ENCODE measurements at places on chromosomes 4 and X.

DNA sequence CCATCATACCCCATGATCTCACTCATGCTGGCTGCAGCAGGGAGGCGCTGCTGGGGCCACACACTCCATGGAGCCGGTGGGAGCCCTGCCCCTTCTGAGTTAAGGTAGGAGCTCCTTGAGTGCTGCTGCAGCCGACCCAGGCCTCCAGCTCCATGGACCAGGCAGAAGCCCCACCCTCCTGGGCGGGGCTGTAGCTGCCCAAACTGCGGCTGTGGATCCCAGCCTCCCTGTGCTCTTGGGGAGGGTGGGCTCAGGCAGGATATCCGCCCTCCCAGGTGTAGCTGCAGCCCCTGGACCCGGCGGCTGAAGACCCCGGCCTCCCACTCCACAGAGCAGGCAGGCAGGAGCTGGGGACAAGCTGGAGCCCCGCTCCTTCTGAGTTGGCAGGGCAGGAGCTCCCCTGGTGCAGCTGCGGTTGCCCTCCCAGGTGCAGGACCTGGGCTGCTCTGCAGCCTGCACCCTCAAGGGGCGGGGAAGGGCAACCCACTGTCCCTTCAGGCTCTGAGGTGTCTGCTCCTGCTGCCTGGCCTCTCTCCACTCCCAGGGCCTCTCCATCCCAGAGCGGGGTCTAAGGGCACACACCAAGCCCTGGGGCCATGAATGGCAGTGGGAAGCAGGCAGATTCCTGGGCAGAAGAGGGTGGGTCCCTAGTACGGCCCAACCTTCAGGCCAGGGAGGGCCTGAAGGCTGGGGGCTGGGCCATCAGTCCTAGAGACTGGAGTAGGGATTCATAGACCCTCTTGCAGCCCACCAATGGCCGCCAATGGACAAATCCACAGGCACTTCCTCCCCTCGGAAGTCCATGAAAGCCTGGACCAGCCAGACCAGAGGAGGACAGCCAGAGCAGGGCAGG lies 466.1 kb downstream of the DTHD1 start:
- no peak for DNase-seq

GRCh38 chr4:54318904-54319303 lies 89.8 kb downstream of the PDGFRA start:
- DNase-seq = peak; percentile 85

- DNase-seq = peak; percentile 48
Observed at GRCh38 chr4:57190601-57191481, 80.7 kb upstream of the IGFBP7 start.

DNA sequence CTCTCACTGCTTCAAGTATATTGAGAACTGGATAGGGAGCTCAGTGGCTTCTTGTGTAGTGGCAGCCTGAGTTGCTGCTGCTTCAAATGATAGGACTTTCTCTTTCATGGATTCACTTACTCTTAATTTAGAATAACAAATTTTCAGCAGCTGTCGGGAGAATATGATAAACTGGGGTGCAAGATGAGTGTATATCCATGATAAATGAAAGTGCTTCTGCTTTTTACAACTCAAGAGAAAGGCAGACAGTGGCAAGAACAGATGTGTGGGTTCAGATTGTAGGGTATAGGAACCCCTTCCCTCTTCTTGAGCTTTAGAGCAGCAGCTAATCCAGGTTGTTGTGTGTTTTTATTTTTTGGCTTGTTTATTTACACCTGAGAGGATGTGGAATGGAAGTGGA lies 1.0 kb downstream of the SH3BGRL start:
- DNase-seq = peak; percentile 17

DNA sequence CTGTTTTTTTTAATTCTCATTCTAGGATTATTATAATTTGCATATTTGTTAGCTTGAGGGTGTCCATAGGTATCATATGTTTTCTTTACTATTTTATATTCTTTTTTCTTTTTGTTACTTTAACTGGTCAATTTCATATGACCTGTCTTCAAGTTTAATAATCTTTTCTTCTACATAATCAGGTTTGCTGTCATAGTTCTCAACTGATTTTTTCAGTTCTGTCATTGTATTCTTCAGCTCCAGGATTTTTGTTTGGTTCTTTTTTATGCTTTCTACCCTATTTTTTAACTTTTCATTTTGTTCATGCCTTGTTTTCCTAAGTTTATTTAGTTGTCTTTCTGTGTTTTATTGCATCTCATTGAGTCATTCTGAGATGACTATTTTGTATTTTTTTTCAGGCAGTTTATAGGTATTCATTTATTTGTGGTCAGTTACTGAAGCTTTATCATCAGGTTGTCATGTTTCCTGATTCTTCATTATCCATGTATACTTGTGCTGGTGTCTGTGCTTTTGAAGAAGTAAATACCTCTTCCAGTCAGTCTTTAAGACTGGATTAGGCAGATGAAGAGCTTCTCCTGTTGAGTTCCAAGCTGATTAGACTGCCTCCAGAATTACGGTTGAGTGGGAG lies 220.3 kb upstream of the VEGFC start:
- no peak for DNase-seq

DNA sequence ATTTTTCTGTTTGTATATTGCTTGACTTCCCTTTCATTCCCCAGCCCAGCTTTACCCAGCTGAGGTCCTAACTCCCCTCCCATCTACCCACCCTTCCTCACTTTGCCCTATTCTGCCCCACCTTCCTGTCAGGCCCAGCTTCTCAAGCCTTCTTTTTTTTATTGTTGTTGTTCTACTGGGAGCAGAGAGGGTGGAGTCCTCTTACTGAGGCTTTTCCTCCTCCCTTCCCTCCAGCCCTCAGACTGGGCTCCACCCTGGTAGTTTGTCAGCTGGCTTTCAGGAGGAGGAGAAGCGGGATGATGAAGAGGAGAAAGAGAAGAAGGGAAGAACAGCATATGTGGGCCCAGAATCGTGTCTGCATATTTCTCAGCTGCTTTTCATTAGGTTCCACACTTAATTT lies 3.2 kb upstream of the KLF8 start:
- no peak for DNase-seq

DNA sequence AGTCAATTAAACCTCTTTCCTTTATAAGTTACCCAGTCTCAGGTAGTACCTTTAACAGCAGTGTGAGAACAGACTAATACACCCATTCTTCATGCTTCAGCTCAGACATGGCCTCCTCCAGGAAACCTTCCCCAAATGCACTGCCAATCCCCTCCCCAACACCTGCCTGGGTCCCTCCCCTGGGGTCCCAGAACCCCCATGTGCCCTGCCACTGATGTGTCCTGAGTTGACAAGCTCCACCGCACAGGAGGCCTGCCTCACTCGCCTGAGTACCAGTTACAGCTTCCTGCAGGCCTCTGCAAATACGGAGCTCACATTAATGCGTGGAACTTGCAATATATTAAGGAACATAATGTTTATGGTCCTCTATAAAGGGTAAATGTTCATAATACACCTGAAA lies 34.9 kb upstream of the CRMP1 start:
- DNase-seq = no peak

GRCh38 chr4:120452001-120452400 lies 385.4 kb upstream of the MAD2L1 start:
- no peak for DNase-seq

GRCh38 chr4:90375081-90375480 lies 247.9 kb downstream of the CCSER1 start:
- no peak for DNase-seq

DNA sequence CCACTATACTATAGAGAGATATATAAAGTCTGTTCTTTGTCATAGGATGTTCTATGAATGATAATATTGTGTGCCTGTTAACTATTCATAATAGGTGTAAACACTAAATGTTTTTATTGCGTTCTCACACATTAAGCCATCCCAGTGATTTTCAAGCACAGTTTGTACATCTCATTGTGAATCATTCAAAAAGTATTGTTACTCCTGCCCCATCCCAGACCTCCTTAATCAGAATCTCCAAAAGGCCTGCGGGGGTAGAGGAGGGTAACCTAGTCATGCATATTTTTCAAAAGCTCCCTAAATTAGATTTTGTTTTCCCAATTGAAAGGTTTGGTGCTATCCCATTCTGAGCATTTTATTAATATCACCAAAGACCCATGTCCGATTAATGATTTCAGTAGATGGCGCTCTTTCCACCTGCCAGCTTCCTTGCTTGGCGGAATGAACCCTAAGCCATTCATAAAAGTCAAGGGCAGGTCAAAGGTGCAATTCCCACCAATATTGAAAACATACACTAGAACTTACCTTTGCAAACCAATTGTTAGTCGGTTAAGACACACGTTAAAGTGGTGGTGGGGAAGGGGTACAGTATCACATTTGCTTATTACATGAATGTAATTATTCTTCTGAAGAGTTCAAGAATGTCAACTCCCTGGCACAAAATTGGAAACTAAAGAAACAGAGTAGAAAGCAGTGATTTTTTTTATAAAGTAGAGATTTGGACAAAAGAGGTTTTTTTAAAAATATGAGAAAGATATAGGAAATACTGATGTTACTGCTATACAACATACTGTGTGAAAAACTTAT lies 5.8 kb upstream of the TET2 start:
- no peak for DNase-seq

DNA sequence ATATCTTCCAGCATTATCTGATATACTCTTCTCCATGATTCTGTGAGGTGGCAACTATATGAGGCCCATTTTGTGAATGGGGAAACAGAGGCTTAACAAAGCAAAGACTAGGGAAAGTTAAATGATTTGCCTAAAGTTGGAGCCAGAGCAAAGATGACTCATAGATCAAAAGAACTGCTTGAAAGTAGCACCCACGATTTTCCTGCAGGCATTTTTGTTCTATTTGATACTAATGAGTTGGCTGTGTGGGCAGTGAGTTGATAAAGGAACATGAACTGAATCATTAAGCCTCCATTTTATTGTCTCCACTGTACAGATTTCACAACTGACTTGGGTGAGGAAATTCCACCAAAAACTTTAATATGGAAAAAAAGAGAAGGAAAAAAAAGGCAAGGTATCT lies 138.9 kb upstream of the IGFBP7 start:
- peak; percentile 1 for DNase-seq

GRCh38 chr4:5960252-5960880 lies 57.9 kb downstream of the C4orf50 start:
- DNase-seq = no peak

DNA sequence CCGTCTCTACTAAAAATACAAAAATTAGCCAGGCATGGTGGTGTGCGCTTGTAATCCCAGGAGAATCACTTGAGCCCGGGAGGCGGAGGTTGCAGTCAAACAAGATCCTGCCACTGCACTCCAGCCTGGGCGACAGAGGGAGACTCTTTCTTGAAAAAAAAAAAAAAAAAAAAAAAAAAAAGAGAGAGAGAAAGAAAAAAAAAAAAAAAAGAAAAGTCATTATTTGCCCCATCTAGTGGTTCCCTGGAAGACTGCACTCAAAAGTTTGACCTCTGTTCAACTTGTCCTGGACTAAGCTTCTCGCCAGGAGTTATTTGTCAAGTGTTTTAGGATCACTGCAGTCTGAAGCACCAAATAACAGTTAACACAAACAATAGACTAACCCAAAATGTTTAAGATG lies 45.3 kb upstream of the KCTD8 start:
- no peak for DNase-seq

GRCh38 chr4:3879681-3880614 lies 113.8 kb downstream of the ADRA2C start:
- DNase-seq = no peak

DNA sequence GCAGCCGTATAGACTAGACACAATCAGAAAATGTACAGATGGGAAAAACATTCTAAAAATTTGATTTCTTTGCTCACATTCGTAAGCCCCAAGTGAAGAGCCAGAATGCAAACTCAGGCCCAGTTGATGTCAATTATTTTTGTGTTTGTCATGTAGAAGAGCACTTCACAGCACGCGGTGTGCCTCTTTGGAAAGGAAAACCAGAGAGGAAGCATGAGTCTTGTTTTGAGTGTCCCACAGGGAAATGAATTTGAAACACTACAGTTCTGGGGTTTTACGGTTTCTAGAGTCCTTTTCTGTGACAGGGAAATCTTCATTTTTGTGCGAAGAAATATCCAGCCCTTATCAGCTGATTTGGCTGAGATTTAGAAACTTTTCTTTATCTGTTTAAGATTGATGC lies 554.6 kb upstream of the BOD1L1 start:
- DNase-seq = no peak

DNA sequence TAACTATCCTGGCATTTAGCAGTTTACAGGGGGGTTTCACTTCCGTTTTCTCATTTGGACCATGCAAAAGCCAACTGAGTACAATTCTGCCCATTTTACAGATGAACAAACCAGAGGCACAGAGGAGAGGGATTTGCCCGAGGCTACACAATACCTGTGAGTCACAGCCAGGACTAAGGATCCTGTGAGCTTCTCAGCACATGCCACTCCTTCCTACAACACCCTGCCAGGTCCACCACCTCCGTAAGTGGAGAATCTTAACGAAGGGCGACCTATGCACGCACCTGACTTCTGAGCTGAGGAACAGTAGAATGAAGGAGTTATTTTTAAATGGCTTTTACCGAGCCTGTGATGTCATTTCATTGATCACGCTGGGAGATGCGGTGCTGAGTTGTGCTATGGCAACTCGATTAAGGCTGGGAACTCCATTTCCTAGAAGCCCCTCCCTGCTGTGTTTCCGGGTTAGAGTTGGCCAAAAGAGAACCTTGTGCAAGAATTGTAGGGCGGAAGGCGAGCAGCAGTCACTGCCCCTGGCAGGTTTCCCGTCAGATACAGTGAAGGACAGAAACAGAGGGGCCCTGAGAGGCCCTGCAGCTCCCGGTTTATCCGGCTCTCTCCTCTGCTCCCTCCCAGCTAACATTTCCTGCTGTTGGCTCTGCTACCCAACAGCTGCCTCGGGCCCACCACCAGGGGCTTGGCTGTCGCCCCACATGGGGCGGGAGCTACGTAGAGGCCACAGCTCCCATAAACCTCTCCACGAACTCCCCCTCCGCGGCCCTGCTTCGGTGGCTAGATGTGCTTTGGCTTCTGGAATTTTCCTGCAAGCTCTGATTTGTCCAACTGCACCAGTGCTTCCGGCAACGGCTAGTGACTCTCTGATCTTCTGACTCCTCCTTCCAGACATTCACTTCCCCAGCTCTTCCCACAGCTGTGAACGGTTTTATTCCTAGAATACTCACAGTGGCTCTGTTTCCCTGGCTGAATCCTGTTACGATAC lies 75.1 kb upstream of the USP9X start:
- peak; percentile 73 for DNase-seq

DNA sequence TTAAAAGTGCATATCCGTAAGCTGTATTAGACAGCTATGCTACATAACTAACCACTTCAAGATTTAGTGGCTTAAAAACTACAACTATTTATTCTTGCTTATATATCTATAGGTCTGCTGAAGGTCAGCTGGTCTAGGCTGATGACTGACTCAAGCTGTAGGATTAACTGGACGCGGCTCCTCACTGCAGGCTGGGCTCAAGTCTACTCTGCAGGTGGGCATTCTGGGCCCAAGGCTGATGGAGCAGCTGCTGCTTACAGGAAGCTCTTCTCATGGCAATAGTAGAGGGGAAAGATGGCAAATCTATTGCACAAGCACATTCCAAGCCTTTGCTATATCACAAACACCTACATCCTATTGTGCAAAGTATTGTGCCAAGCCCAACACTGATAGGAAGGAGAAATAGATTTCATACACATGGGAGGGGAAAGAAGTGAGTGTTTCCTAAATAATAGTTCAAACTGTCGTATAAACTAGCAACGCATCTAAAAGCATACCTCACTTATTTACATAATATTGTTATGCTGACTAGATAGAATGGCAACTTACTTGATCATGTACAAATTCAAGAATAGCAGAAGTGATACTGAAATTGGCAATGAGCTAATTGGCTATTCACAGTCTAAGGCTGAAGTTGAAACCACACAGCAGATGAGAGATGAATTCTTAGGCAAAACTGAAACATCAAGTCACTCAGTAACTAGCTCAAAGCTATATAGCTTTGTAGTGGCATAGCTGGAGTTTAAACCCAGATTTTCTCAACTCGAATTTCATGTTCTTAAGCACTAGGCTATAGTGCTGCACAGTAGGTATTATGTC lies 263.8 kb downstream of the NKX6-1 start:
- no peak for DNase-seq

Data from suppressor macrophage treated with lipopolysaccharide for 1 hour (primary cell).